Stimulated activated CD8-positive, alpha-beta memory T cell treated with anti-CD3 and anti-CD28 coated beads, Interleukin-4, amount 100 ng/mL, for 24 hours (primary cell): ENCODE measurements at places on chromosomes 11 and 22.
A peak's percentile ranks its signal among the peaks of the same experiment; 100 is the strongest.

DNA sequence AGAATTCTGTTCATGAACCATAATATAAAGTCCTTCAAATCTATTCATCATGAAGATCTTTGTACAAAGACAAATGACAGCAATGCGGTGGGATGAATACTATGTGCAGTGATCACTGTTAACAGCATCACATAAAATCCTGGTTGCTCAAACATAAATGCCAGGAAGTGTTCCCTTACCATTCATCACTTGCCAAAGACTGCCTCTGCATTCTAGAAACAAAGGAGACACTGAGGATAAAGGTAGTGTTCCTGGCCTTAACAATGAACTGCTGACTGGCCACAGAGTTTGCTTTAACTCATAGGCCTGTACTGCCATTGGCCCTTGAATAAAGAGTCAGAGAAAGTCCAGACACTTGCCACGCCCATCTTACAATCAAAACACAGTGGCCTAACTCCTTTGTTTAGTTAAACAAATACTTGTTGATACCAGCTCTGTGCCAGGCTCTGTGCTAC, 29.5 kb downstream of the C2CD3 start:
- DNase-seq = no peak

- DNase-seq = peak; percentile 50
Observed at GRCh38 chr22:19576460-19577421, 52.5 kb upstream of the CLDN5 start.

- DNase-seq = no peak
Observed at GRCh38 chr11:62147545-62147944, 23.7 kb downstream of the INCENP start.

GRCh38 chr22:26624803-26625202, 3.0 kb downstream of the CRYBA4 start:
- DNase-seq = no peak

DNA sequence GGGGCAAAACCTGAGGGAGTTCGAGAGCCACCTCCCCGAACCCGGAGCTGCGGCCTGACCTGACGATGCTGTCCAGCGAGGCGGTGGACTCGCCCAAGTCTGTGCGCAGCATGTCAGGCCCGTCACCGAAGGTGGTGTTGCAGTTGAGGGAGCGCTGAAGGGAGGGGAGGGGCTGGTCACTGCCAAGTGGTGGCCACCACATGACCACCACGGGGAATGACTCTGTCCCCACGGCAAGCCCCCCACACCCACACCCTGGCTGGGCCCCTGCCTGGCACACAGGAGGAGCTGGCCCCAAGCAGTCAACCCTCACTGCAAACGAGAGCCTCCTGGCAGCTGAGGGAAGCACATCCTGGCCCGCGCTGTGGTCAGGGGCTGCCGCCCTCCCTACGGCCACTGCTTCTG, 30.8 kb downstream of the TRMU start:
- no peak for DNase-seq

DNA sequence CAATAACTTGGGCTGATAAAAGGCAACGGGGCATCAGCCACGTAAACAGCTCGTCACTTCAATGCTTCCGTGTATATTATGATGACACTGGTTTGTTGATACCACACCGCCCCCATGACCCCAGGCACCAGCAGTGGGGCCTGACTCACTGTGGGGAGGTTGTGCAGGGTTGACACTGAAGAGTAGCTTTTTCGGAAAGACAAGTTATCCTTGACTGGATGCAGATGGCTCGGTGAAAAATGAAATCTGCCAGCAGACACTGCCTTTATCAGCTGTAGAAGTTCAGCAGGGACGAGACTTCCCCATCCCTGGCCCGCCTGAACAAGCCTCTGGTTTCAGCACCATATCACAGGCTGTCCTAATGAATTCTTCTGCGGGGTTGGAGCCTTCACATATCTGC, 55.6 kb downstream of the WT1 start:
- DNase-seq = no peak

GRCh38 chr22:36546092-36546804, 17.3 kb upstream of the EIF3D start:
- no peak for DNase-seq
